ENCODE measurements at places on chromosomes 4 and X. TPM values are rescaled to one million over a fixed set of nuclear protein-coding genes. Genes with fewer than 3 reads are reported as not detected.

DNA sequence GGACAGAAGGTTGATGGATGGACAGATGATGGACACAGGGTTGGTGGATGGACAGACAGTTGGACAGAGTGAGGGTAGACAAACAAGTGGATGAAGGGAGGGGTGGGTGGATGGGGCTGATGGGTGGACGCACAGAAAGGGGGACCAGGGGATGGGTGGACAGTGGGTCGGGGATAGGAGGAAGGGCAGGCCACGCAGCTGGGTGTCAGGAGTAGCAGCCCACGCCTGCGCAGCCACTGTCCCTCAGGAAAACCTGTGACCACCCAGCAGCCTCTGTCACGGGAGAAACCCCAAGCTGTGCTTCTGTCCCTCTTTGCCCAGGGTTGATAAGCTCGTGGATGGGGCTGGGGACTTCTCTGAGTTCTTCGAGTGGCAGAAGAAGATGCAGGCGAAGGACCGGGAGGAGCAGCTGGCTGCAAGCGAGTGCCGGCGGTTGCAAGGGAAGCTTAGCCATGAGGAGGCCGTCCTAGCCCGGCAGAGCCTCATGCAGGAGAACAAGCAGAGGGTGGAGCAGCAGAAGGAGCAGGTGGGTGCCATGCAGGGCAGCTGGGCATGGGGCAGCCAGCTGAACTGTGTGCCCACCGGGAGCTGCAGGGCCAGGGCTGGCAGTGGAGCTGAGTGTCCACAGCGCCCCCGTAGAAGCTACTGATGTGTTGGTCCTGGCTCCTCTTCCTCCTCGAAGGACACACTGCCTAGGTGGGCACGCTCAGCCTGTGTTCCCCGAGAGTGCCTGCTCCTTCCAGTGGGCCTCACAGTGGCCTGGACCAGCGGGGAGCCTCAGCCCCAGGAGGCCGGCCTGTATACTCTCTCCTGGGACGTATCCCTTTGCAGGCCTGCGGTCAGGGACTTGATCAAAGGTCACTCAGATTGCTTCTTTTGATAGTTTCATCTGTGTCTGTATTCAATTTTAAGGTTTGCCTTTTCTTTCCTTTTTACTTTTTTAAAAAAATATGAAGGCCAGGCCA, 16.8 kb upstream of the RNF4 start:
- no peak for DNase-seq

- DNase-seq: no peak
Observed at GRCh38 chr4:2092669-2093053, 33.5 kb downstream of the NAT8L start.

GRCh38 chr4:181877329-181877848, 365.8 kb upstream of the TENM3 start:
- DNase-seq: peak; percentile 74

DNA sequence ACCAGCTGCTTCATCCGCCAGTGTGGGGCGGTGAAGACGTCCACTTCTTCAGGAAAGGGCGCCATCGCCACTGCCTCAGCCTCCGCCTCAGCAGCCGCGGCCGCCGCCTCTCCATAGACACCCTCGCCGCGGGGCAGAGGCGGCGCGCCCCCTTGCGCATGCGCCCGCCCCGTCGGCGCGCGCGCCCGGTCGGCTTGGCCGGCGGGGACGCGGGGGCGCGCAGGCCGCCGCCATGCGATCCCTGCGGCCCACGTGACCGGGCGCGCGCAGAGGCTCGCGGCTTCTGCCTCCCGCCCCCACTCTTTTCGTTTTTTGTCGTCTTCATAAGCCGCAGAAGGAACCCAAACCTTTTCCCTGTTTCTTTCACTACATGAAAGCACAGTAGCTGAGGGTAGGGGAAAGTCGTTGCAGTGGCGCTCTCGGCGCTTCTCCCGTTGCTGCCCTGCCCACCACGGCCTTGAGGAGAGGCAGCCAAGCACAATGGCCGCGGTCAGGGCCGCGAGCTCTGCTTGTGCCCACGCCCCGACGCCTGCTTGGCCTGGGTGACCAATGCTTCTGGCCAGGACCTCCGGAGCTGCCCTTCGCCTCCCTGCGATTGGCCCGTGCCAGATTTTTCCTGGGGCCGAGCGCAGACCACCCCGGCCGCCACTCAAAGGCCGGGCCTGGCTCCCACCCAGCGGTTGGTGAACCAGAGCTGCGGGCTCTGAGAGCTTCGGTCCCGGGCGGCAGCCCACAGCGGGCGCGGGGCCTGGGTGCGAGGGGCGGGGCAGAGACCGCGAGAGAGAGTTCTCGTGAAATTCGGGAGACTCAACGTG, at the start of gene FBXL5:
TSS of gene FBXL5 (minus strand) at position 135 of the 815 bp plus-strand sequence. CDS start at position 65, 70 bp downstream.
- DNase-seq: peak; percentile 60

GRCh38 chr4:155761916-155762315, 3.1 kb downstream of the GUCY1B1 start:
- no peak for DNase-seq

DNA sequence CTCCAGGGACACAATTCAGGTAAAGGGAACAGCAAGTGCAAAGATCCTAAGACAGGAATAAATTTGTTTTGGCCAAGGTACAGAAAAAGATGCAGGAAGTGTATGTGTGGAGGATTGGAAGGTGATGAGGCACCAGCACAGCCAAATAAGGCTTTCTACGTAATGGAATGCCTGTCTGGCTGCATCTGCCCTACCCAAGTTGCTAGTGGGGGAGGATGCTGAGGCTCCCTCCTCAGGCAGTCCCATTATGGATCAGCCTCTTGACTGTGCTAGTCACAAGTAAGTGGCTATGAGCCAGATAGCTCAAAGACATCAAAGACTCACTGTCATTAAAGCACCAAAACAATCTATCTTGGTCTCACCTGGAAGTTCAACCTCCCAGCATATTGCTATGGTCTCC, 300.9 kb upstream of the FAT4 start:
- DNase-seq: peak; percentile 45

DNA sequence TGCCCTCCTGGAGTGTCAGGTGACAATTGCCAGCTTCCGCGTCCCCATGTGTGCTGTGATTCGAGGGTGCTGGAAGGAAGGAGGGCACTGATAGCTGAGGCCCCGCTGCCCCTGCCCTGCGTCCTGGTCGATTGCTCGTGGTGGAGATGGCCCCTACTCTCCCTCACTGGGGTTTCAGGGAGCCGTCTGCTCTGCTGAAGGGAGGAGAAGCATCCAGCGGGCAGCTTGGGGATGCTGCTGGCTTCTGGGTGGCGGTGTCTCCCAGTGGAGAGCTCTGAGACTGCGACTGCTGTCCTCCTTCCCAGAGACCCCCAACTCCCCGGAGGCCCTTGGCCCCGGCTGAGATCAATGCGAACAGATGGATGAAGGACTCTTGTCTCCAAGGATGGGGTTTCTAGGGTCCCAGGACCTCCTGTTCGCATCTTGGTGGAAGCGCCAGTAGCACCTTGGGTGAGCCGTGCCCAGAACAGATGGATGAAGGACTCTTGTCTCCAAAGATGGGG, 98.6 kb downstream of the PSAPL1 start:
- no peak for DNase-seq

Gene RTL5
- not detected for total RNA-seq

Gene NIPAL1
- 9.3 TPM for total RNA-seq

Gene SORBS2
- 1.1 TPM for total RNA-seq

Gene FGF16
- total RNA-seq: not detected

Gene BTK
- total RNA-seq: not detected

All from bronchial epithelial cell (primary cell).